Activated CD4-positive, alpha-beta T cell treated with anti-CD3 and anti-CD28 coated beads, Interleukin-10, Interleukin-2, amounts not matched to agents 100 ng/mL and 50 ng/mL, durations not matched to agents 16 hours and 8 hours (primary cell): ENCODE measurements at places on chromosomes 13 and 19.
A peak's percentile ranks its signal among the peaks of the same experiment; 100 is the strongest.

DNA sequence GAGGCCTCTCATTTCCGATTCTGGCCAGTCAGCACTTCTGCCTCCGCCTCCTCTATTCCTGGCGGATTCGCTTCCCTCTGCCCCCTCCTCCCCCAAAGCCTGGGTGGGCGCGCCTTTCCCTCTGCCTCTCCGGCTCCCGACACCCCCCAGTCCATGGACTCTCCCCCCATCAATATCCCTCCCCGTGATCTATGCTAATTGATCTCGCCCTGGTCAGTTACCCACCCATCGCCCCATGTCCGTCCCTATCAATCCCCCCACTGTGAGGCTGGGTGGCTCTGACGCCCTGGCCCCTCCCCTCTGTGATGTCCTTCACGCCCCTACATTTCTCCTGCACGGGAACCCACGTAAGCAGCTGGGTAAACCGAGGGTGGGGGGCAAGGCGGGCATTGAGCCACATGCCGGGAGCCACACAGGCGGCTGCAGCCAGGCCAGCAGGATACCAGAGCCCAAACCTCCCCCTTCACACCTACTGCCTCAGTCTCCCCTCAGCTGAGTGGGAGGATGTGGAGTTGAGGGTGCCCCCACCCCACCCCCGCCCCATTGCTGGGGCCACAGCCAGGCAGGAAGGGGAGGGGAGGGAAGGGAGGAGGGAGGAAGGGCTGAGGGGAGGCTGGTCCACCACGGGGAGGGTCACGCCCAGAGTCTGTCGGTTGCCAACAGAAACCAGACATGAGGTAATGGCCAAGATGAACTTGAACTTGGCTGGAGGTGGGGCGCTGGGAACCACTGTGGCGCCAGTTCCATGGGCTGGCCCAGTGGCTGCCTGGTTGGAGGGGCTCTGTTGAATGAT is 21.0 kb downstream of the SMIM24 start:
- DNase-seq, result no peak

DNA sequence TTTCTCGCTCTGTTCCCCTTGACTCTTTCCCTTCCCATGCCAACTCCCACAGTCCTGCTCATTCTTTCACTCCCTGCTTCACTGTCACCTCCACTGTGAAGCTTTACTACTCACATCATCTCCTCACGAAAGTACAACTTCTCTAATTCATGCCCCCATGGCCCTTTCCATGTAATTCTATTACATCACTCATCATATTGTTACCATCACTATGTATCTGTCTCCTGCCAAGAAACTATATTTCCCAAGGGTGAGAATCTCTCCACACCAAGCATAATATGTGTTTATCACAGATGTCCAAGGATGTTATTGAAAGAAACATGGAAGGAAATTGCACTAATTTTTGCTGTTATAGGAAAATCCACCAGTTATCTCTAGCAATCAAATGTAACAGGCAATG is 37.2 kb upstream of the LRCH1 start:
- no peak for DNase-seq

DNA sequence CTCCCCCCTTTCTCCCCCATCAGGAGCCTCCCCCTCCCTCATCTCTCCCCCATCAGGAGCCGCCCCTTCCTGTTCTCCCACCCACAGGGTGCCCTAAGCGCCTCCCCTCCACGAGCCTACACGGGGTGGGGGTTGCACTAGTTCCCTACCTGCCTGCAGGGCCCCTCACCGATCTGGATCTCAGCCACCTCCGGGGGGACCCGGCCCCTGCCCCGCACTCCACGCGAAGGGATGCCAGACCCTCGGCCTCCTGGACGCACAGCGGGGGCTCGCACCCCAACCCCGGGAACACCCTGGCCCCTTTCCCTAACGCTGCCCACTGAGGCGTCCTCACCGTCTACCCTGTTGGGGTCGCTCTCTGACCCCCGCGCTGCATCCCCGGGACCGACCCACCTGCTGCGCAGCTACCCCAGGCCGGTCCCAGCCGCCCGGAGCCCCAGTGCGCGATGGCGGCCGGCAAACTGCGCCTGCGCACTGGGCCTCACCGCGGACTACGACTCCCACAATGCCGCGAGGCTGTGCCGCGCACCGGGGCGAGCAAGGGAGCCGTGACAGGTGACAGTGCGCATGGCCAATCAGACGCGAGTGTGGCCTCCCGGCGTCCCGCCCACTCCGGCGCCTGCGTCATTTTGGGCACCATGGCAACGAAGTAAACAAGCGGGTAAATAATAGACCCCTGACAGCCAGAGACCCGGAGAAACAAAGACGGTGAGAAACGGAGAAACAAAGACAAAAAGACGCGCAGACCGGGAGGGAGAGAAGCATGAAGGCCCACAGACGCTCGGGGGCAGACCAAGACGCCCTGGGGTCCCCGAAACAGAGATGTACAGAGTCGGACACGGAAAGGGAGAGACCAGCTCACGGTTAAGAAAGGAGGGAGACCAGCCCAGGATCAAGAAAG is at the start of gene ZSCAN18:
TSS of gene ZSCAN18 (minus strand) at position 451 of the 901 bp plus-strand sequence. CDS start 7,964 bp downstream, outside the sequence.
- DNase-seq, result peak; percentile 88

GRCh38 chr13:29684441-29684840 is 89.0 kb upstream of the SLC7A1 start:
- no peak for DNase-seq

DNA sequence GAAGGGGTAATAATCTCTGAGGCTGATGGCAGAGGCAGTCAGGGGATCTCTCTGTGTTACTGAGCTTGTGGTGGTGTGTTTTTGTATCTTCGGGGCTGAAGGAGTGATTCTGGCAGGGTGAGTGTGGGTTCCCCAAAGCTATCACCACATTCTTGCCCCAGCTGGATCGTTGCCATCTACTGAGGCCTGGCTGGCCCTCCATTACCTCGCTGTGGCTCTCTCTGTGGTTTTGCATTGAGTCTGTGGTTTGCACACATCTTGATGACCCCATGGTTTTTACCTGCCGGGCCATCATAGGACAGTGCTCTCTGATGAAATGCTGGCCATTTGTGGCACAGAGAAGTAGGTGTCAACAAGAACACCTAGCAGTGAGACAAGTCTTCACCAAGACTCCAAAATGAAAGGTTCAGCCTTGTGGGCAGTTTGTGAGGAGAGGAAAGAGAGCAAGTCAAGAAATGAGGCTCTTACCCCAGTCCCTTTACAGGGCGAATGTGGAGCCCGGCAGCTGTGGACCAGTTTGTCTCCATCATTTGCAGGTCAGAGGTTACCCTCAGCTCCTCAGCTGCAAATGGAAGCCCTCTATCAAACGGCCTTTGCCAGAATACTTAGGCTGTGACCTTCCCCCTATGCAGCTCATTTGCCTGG is 69.0 kb upstream of the NPAS1 start:
- DNase-seq, result peak; percentile 41

DNA sequence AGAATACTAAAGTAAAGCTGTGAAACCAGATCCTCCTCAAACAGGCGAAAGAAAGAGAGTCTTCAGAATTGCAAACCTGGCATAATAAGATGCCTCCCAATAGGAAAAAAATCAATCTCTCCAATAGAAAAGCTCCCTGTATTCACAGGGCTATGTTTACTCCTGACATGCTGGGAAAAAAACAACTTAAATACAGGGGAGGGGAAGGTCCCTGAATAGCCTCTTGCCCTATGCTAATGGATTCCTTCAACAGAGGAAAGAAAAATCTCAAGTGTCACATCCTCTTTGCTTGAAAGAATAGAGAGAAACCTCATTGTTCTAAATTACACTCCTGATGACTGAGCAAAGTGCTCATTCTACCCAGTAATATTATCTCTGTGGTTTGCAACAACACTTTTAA is 1271.1 kb upstream of the PRR20A start:
- DNase-seq, result no peak

DNA sequence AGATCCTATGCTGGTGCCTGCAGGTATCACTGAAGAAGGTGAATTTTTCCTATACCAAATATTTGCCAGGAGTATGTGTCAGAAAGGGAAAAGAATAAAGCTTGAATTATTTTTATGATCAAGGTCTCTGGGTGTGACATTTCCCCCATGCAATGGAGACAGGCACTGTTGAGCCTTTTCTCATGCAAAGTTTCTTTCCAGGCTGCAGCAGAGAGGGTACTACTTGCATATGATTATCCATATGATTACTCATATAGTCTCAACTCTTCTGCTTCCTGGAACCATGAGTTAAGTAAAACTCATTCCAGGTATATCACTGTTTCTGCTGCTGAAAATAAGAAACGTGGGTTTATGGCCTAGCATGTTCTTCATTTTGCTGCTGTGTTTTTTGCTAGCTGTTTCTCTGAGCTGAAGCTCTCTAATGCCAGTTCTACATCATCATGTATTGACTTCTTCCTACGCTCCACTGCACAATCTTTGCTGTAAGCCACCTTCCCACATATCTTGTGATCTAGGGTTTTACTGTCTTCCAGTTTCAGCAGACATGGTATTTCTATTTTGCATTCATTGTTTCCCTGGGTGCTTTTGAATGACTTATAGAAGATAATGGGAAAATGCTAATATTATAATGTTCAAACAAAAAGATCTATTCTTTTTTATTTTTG is 278.7 kb upstream of the GPC6 start:
- no peak for DNase-seq

DNA sequence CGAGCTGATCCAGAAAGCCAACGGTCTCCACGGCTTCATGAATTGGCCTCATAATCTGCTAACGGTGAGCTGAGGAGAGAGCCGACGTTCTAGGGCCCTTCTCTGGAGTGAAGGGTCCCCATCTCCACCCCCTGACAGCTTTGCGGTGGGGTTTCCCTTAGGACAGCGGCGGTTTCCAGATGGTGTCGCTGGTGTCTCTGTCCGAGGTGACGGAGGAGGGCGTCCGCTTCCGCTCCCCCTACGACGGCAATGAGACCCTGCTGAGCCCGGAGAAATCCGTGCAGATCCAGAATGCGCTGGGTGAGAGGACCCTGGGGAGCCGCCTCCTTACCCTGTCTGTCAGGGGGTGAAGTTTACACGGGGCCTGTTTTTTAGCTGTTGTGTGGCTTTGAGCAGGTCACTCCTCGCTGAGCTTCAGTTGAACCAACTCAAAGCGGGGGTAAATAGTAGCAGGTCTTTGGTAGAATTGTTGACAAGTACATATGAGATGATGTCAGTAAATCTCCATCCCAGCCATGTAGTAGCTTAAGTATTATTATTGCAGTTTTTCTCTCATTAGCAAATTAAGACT is 801 bp downstream of the QTRT1 start:
- peak; percentile 48 for DNase-seq

GRCh38 chr13:42880056-42880605 is 98.7 kb downstream of the FAM216B start:
- DNase-seq, result no peak

- DNase-seq, result no peak
Measured at GRCh38 chr13:106527826-106528225, 7.6 kb downstream of the EFNB2 start.

GRCh38 chr19:30419568-30420180 is 47.5 kb downstream of the ZNF536 start:
- no peak for DNase-seq

DNA sequence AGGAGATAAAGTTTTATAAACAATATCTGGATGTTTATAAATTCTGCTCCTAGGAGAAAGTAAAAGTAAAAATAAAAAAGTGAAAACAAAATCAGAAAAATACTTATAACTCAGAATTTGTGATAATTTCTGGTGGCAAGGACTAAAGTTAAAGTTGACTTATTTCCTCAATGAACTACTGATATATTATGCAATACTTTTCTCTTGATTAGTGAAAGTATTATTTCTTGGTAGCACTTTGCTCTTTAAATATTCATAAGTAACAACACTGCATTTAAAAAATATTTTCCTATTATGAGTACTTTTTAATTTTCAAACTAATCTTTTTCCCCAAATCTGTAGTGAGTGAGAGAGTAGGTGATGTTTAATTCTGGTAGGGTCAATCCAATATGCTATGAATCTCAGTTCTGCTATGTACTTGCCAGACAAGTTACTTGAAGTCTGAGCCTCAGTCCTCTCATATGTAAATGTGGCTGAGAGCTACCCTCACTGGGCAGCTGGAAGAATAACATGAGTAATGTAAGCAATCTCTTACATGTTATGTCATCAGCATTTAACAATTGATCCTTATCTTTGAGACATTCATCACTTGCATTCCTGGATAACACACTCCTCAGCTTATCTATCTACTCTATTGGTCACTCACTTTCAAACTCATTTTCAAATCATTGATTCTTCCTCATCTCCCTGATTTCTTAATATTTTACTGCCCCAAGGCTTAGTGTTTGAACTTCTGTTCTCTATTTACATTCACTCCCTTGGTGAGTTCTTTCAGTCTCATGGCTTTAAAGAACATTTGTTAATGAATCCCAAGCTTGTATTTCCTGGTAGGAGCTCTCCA is 239.0 kb downstream of the RGCC start:
- no peak for DNase-seq

- DNase-seq, result no peak
Measured at GRCh38 chr13:58598241-58598640, 966.7 kb downstream of the PCDH17 start.

GRCh38 chr19:48258350-48258749 is 2.6 kb upstream of the CARD8 start:
- DNase-seq, result peak; percentile 77

GRCh38 chr13:31588893-31589292 is 150.4 kb upstream of the RXFP2 start:
- DNase-seq, result no peak

- no peak for DNase-seq
Measured at GRCh38 chr19:1719519-1719918, 33.8 kb upstream of the ONECUT3 start.

DNA sequence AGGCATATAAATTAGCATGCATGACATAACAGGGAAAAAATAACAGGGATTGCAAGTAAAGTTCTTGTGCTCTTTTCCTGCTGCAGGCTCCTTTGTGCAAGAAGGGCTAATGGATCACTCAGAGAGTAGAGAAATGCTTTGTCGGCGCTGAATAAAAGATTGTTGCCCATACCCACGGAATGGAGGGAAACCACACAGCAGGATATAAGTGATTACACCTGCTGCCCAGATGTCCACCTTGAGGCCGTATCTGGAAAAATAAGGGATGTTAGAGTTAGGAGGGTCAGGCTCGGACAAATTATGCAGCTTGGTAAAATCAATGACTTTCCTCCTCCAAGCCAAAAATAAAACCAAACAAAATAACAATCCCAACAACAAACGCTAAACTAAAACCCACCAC is 322.3 kb downstream of the DCLK1 start:
- DNase-seq, result no peak

- no peak for DNase-seq
Measured at GRCh38 chr19:47269596-47269995, 5.1 kb upstream of the INAFM1 start.

- DNase-seq, result no peak
Measured at GRCh38 chr13:48436661-48437288, 23.9 kb upstream of the LPAR6 start.

- DNase-seq, result peak; percentile 49
Measured at GRCh38 chr13:42807241-42807640, 25.9 kb downstream of the FAM216B start.

GRCh38 chr13:25018729-25019115 is 77.2 kb upstream of the PABPC3 start:
- peak; percentile 10 for DNase-seq

DNA sequence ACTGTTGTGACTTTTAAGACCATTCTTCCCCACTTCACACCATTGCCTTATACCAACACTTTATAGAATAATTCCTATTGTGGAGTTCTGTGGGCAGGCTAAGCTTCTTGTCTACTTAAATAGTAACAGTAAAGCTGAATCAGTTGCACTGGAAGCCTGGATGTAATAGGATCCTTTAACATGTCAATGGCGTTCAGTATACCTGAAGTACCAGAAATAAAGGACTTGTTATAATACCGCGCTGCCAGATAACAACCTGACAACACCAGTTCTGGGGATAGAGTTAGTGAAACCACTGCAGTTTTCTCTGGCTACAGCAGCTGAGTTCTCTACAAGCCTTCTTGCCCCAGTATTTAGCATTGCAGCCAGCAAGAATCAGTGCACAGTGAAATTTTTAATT is 52.0 kb upstream of the TNFRSF19 start:
- DNase-seq, result no peak

GRCh38 chr13:98581971-98582702 is 5.2 kb upstream of the STK24 start:
- no peak for DNase-seq
